ENCODE measurements at places on chromosomes 3 and 15.

DNA sequence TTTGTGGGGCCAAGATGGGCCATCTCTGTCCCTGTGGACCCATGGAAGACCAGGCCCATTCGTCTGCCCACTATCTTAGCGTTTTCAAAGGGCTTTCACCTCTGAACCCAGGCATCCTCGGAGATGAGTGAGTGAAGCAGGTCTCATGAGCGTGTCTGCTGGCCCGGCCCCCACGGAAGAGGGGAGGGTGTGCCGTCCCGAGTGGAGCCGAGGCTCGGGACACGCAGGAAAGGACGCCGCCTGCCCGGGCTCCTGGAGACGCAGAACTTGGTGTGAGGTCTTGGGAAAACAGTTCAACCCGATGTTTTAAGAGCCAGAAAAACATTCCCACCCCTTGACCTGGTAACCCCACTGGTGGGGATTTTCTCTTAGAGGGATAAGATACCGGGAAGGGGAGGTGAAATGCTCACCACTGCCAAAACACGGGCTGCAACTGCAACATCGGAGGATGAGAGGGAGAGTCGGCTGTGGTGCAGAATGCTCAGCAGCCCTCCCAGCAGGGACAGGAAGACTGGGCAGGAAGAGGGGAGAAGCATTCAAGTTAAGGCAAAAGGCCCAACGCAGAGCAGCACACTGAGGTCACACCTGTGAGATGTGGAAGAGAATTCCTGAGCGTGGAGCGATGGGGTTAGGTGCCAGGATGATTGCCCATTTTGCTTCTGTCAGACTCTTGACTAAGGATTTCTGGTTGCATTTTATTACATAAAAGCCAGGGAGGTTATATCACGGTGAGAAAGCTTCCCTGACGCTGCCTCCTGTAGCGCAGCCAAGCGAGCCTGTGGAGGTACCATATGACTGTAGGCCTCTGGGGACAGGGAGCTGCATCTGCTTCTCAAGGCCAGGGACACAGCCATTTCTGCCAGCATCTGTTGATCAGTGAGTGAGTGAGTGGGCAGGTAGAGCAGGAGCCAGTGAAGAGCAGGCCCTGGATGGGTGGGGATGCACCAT, 14.1 kb upstream of the STAB1 start:
- DNase-seq: no peak

GRCh38 chr3:71172951-71173350, 410.6 kb downstream of the FOXP1 start:
- no peak for DNase-seq

DNA sequence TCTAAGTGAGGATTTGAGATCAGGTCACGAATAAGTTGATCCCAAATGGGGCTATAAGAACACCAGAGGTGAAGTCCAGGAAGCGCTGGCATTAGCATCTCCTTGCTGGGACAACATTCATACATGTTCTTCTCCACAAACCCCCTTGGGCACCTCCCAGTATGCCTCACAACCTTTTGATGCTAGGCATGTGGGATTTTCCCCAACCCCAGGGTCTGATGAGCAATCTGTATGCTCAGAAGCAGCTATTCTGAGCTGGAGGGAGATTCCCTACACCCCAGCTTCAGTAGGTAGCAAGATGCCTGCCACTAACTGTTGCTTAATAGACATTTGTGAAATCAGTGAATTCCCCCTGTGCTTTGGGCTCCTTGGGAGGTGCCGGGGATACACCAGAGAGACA, 32.2 kb downstream of the SLC6A11 start:
- DNase-seq: no peak

DNA sequence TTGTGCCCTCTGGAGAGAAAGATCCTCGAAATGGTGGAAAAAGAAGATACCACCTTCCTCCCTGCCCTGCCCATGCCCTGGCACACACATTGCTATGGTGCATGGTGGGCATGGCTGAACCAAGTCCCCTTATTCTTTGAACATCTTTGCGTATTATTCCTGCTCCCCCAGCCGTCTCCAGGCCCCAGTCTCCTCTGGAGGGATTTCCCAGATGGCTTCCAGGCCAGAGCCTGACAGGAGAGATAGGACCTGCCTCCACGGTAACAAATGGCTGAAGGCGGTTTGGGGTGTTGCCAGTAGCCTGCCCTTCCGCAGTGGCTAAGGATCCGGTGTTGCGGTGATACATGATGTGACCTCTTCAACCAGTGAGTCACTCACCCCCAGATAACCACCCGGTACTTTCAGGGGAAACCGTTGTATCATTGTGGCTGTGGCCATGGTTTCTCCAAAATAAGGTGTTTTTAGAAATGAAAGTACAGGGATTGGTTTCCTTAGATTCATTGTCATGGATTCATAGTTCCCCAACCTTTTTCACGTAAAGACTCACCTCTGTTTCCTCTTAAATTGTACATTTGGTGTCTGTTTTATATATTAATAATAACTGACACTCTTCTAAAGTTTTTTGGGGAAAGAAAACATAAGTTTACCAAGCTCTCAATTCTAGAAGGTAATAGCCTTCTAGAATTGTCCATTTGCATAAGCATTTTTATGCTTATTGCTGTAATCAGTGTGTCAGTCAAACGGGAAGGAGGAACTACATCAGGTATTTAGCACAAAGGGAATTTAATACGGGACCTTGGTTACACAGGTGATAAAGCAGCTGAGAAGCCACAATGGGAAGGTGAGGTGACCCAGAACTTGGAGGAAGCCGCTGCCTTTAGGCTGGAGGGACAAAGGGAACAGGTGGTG, 25.9 kb downstream of the SMAD3 start:
- DNase-seq: no peak

DNA sequence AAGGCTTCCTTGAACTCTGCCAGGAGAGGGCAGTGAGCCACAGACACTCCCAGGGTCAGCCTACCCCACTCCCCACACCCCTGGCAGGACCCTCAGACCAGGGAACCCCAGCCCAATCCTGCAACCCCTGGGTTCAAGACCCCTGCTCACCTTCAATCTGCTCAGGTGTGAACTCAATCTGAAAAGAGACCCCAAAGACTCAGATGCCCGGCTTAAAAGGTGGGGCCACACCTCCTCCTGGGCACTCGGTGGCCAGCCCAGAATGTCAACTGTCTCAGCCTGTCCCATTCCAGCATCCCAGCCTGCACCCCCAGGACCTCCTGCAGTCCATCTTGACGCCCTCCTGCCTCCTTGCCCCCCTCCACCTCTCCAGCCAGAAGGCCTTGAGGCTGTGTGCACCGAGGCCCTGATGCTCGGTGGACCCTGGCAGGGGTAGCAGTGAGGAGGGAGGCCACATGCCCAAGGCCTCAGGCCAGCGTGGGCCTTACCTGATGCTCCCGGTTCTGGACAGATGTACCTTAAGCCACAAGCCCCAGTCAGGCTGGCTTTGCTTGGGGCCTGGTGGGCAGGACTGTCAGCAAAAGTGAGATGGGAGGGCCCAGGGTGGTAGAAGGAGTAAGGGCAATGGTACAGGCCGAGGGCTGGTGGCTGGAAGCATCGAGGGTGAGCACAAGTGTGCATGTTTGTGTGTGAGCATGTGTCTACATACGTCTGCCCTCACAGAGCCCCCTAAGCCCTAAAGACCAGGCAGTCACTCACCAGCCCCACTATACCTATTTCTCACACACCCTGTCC, 2.2 kb downstream of the MYL3 start:
- no peak for DNase-seq

DNA sequence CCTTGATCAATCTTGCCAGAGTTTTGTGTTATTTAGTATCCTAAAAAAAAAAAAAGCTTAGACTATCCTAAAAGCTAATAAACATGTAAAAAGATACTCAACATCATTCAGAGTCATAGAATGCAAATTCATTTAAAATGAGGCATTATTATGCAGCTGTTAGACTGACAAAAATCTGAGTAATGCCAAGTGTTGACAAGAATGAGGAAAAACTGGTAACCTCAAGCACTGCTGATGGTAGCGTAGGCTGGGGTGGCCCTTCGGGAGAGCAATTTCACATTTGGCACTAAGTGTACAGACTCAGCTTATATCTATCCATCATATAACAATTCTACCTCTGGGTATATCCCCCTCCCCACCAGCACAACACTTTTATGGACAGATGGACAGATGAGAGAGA, 280.4 kb downstream of the RAP2B start:
- no peak for DNase-seq

DNA sequence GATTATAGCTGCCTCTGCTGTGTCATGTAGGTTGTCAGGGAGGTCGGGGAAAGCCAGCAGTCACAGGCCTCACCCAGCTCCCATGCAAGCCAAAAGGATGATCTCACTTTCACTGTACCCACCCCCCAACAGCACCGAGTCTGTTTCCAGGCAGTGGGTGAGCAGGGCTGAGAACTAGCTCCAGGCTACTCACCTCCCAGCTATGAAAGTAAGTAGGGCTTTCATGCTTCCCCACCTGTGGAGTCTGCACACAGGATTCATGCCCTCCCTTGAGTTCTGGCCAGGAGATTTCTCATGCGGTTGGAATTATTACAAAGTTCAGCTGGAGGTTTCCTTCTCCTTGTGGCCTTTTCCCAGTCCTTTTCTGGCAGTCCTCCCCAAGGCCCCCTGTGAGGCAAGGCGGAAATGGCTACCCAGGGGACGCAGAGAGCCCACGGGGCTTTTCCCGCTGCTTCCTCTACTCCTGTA, 356.2 kb downstream of the SV2B start:
- DNase-seq: no peak

GRCh38 chr15:59867086-59867855, 136.8 kb upstream of the FOXB1 start:
- DNase-seq: no peak

GRCh38 chr3:119069725-119070124, 35.1 kb upstream of the IGSF11 start:
- no peak for DNase-seq

- DNase-seq: no peak
Observed at GRCh38 chr15:96331144-96331944, 844 bp downstream of the NR2F2 start.

GRCh38 chr3:178768072-178768864, 232.0 kb downstream of the KCNMB2 start:
- no peak for DNase-seq

DNA sequence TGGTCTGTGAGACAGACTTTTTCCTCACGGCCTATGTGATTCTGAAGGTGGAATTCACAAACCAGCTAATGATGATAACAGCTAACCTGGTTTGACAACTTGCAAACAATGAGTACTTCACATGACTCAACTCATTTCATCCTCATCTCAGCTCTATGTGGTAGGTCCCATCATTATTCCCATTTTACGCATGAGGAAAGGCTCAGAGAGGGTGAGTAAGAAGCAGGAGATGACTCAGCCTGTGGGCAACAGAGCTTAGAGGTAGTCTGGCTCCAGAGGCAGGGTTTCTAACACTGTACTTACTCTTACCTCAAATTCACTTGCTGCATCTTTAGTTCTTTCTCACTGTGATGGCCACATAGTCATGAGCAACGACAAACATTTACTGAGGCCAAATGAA, 25.8 kb upstream of the PSMD6 start:
- DNase-seq: no peak

DNA sequence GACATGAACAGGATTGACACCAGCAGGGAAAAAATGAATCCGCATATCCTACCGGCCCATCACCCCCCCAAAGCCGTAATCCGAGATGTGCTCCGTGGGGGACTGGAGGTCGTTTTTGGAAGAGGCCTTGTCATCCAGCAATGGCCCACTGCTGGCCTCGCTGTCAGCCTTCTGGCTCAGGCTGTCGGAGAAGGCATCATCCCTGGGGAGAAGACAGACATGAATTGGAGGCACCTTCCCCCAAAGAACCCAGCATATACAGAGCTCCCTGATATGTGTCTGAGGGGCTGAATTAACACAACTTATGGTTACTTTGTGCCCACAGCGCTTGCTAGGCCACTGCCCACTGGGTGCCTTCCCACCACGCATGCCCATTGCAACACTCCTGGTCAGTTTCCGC, 29.6 kb upstream of the RAD18 start:
- no peak for DNase-seq

- no peak for DNase-seq
Observed at GRCh38 chr3:172152874-172153273, 113.5 kb downstream of the FNDC3B start.

DNA sequence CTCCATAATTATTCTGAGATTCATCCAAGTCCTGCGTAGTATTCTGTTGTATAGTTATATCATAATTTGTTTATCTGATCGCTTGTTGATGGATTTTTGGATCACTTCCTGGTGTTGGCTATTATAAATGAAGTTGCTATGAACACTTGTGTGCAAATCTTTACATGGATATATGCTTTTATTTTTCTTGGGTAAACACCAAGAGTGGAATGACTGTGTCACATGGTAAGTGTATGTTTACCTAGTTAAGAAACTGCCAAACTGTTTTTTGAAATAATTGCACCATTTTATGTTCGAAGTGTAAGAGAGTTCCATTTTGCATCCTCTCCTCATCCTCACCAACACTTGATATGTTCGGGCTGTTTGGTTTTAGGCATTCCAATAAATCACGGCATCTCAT, 360.4 kb upstream of the FRG2C start:
- DNase-seq: no peak

DNA sequence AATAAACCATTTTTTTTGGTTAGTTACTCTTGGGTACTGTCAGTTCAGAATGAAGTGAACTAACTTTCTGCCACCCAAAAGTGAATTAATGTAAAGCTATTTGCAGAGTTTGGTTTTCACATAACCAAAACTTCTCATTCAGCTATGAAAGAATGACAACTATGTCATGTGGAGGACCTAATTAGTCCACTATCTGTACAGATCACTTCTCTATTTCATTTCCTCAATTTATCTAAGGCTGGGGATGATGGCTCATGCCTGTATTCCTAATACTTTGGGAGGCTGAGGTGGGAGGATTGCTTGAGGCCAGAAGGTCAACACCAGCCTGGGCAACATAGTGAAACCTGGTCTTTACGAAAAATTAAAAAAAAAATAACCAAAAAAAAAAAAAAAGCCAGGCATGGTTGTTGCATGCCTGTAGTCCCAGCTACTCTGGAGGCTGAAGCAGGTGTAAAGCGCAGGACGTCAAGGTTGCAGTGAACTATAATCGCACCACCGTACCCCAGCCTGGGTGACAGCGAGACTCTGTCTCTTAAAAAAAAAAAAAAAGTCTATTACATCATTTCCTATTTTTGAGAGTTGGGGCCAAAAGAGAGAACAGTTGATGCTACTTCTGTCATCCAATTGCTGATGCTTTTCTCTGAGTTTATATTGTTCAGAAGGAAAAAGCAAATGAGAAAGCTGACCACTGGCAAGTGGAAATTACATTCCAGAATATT, 8.7 kb downstream of the HYPK start:
- no peak for DNase-seq

DNA sequence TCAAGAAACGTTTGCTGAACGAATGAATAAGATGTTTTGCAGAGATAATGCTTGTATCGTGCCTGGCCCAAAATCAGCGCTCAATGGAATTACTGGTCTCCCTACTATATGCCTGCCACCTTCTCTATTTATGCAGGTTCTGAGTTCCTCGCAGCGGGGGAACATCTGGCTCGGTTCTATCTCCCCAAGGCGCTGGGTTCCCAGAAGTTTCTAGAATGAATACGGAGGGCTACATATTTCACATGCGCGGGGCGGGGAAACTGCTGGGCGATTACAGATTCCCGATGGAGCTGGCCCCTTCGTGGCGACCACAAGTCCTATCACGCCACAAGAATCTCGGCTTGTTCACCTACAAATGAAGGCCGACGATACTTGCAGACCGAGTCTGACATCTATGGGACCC, 411 bp upstream of the EIF2B5 start:
- no peak for DNase-seq

Data from substantia nigra (tissue), 51 donors.